ENCODE measurements at places on chromosomes 4 and X.

DNA sequence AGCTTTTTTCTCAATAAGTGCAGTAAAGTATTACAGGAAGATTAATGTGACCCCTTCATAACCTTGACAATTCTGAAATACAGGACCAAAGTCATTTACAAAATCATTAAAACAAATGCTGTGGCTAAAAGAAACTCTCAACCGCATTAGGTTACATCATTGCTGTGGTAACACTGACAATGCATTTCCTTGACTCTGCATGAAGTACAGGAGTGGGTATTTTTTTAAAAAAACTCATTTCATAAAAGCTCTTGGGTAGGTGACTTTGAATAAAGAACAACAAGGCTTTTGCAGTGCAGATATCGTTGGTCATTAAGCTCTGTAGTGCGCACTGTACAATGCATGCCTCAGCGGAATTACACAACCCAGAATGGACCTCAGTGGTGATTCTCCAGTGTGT, 23.4 kb upstream of the XK start:
- DNase-seq, result no peak

- DNase-seq, result no peak
These were observed 90.8 kb upstream of the NPFFR2 start for GRCh38 chr4:71941001-71941400.

DNA sequence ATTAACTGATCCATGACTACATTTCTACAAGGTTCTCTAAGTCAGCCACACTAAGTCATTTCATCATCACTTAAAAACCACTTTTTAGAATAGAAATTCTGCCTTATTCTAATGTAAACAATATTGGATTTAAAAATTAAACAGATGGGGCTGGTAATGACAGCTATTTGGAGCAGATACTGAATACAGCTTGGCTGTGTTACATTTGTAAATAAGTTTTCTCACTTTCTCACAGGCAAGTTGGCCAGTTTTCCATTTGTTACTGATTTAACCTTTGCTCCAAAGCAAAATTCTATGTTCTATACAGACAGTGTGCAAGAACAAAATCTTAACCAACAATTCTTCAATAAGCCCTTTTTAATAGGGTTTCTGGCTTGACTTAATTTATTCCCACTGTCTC, 370.7 kb downstream of the GRIA2 start:
- DNase-seq, result no peak

- no peak for DNase-seq
These were observed 912 bp downstream of the CXorf65 start for GRCh38 chrX:71105628-71106027.

GRCh38 chr4:19683426-19683825, 568.3 kb upstream of the SLIT2 start:
- no peak for DNase-seq

DNA sequence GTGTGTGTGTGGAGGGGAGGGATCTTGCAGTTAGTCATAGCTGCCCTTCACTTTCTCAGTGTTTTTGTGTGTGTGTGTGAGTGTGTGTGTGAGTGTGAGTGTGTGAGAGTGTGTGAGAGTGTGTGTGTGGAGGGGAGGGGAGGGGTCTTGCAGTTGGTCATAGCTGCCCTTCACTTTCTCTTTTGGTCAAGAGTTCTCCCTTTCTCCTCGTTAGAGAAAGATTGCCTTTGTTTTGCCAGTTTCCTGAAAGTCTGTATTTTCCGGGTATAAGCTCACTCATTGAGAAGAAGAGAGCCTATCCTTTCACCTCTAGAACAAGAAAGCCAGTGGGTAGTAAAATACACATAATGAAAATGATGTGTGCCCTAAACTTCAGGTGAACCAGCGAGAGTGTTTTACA, 75.2 kb upstream of the ENPP6 start:
- DNase-seq, result no peak

DNA sequence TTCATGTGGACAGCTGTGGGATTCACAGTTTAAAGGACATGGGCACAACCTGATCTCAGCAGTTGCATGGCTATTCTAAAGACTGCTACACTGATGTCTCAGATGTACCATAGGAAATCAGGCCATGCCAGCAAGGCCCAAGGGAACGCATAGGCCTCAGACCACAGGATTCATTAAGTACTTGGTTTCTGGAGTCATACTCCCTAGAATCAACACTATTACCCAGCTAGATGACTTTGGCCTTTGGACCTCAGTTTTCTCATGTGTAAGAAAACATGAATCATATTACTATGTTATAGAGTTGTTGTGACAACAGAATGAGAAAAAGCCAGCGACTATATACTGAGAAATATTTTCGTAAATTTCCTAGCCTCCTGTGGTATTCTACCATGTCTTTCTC, 67.9 kb downstream of the NHS start:
- DNase-seq, result no peak
